Naive thymus-derived CD8-positive, alpha-beta T cell (primary cell): ENCODE measurements at places on chromosomes 12 and 14.

DNA sequence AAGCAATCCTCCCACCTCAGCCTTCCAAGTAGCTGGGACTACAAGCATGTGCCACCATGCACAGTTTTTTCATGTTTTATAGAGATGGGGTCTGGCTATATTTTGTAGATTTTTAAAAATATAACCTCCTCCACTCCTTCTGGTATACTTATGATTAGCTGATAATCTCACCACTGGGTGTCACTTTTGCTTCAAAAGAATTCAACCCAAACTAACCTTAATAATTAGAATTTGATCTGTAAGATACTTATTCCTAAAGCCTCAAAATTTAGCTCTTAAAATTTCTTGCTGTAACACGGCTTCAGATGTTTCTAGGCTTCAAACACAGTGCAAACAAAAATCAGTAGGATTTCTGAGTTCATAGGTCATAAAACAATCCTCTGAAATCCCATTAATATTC, 130.3 kb downstream of the CEP83 start:
- no peak for DNase-seq

DNA sequence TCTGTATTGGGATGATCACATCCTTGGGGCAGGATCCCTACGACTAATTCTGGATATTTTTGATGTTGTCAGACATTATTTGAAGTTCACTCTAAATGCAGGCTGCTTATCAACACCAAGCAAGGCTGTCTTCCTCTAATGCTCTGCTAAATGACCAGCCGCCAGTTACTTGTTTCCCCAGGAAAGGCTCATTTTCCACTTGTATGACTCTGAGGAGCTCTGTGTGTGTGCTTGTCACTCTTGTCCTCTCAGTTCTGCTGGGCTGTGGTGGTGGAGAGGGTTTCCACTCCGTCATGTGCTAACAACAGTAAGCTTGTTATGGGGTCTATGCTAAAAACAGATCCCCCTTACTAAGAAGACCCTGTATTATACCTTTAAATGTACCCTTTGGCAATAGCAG, 42.1 kb downstream of the ATL1 start:
- DNase-seq = no peak

- no peak for DNase-seq
Observed at GRCh38 chr12:39476894-39477293, 34.0 kb upstream of the KIF21A start.

- no peak for DNase-seq
Observed at GRCh38 chr12:29287622-29288021, 93.3 kb downstream of the ERGIC2 start.

GRCh38 chr14:25048170-25049016, 1.6 kb downstream of the STXBP6 start:
- no peak for DNase-seq

DNA sequence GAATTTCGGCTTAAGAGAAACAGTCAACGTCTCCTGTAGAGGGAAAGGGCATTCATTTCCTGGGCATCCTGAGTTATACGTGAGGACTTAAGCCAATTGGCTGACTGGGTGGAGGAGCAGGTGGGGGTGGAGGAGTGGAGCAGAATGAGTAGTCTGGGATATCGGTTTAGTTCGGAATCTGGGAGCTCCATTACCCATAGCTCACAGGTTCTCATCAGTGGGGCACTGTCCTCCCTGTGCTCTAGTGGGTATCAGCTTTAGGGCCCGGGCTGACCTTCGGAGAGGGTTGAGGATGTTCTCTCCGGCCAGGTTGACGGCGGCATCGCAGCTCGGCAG, 704 bp downstream of the SDR39U1 start:
- no peak for DNase-seq

- no peak for DNase-seq
Observed at GRCh38 chr14:79613625-79614024, 597.7 kb downstream of the DIO2 start.

GRCh38 chr14:103346286-103346685, 12.2 kb downstream of the EIF5 start:
- no peak for DNase-seq

DNA sequence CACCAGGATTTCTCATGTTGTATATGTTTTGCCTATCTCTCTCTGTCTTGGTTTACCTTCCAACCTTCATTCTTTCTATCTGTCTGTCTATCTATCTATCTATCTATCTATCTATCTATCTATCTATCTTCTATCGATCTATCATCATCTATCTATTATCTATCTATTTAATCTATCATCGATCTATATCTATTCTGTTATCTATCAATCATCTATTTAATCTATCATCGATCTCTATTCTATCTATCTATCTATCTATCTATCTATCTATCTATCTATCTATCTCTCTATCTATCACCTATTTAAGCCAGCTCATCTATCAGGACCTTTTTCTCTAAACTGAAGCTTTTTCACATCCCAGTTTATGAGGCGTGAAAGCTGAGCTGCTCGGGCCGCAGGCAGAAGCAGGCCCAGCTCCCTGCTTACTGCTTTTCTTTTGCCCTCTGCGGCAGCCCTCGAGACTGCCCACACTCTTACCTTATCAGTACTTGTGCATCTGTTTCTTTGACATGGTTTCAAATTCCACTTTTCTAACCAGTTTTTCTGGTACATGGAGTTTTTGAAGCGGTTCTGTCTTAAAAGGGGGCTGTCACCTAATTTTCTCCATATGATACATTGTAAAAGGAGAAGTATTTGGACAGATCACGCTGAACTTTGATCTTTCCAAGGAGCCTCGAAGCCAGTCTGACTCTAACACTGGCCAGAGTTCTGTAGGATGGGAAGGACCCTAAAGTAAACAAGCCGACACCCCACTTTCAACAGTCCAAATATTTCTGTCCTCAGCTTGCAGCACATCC, 44.4 kb upstream of the GSG1 start:
- DNase-seq = no peak

- DNase-seq = no peak
Observed at GRCh38 chr12:28327722-28328121, 137.5 kb downstream of the CCDC91 start.

GRCh38 chr14:68547305-68548193, 245.3 kb downstream of the ZFP36L1 start:
- no peak for DNase-seq

DNA sequence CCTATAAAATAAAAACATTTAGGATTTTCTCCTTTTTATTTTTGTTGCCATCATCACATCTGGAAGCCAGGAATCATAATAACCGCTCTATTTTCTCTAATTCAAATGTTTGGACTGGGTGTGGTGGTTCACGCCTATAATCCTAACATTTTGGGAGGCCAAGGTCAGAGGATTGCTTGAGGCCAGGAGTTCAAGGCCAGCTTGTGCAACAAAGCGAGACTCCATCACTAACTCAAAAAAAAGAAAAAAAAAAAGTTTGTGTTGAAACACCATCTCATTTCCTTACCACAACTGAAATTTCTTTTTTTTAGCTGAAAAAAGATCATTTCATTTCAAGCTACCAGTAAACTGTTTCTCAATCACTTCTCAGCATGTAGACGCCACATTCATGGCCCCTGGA, 8.8 kb upstream of the BAZ1A start:
- no peak for DNase-seq

DNA sequence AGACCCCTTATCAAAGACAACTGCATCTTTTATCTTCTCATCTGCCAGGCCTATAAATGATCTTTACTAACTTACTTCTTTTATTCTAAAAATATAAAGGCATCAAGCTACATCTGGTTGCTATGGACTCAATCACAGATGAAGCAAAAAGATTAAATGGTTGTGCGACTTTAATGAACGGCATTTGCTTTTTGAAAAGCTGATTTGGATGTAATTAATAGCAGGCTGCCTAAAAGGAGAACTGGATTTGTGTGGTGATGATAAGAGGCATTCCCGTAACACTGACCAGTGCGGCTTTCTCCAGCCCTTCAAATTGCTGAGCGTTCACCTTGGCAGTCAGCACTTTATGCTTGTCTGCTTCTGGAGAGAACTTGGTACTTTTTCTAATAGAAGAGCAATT, 103.8 kb downstream of the ARMH4 start:
- DNase-seq = no peak

DNA sequence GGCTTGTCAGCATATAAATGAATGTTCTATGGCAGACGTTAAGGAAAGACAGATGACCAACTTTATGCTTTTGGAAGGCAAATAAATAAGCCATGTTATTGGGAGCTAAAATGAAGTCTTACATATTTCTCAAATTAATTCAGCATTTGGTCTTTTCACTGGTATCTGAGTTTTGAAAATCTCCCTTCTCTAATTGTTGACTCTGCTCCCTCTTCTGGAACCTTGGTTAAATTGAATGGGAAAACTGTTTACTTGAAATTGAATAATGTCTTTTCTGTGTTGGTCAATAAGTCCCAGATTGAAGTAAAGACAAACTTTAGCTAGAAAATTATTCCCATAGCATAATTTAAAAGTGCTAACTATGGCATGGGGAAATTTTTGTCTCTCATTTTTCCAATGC, 38.7 kb downstream of the LGR5 start:
- DNase-seq = no peak
